ENCODE measurements at places on chromosomes 2 and 18.

- no peak for DNase-seq
Measured at GRCh38 chr18:8536231-8536630, 73.0 kb upstream of the RAB12 start.

DNA sequence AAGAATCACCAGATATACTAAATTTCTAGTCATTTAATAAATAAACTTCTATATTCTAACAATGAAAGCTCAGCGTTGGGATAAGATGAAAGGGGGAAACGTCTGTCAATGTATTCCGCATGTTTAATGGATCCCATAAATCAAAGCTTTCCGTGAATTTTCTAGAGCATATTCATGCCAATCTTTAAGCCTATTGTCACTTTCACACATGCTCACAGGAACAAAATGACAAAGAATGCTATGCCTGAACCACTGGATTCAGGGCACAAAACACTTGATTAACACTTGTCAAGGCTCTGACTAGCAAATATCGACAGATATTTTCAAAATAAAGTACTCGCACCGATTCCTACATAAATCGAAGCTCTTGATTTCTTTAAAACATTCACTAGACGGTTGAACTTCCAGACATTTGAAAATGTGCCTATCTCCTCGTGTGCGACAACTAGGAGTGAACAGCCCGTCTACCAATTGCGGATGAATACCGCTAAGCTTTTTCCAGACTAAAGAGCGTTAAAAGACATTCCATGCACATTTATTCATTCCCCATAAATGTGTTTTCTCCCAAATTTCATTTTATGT is 1.8 kb downstream of the TLK1 start:
- DNase-seq = no peak

DNA sequence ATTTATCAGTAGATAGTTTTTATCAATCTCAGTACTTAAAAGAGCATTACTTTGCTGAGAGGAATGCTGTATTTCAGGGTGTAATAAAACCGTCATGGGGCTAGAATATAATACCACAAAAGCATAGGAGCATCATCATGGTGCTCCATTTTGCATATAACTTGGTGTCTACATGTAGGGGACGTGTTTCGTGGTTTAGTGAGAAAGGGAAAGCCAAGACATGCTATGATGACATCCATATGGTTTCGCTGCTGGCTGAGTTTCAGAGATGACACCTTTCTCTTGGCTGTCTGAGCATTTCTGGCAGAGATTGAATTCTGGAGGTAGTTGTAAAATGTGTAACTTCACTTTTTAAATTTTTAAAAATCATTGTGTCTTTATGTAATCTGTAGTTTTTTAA is 32.4 kb downstream of the WDR43 start:
- peak; percentile 9 for DNase-seq

GRCh38 chr2:109153807-109154206 is 24.8 kb downstream of the SH3RF3 start:
- no peak for DNase-seq

DNA sequence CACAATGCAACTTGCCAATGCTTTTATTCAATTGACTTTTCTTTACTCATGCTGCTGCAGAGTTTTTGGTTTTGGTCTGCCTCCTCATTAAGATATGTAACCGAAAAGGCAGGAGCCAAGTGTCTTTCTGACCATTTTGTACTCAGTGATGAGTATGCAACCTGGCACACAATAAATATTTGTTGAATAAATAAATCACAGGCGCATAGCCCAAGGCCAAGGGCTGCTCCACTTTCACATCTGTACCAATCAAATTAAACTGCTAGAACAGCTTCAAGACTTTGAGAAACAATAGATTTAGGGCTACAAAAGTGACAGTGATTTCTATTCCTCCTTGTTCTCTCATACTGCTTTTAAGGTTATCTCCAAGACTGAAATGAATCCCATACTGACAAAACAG is 828.2 kb downstream of the RNF144A start:
- no peak for DNase-seq

GRCh38 chr18:42069036-42069435 is 114.0 kb downstream of the PIK3C3 start:
- DNase-seq = no peak

DNA sequence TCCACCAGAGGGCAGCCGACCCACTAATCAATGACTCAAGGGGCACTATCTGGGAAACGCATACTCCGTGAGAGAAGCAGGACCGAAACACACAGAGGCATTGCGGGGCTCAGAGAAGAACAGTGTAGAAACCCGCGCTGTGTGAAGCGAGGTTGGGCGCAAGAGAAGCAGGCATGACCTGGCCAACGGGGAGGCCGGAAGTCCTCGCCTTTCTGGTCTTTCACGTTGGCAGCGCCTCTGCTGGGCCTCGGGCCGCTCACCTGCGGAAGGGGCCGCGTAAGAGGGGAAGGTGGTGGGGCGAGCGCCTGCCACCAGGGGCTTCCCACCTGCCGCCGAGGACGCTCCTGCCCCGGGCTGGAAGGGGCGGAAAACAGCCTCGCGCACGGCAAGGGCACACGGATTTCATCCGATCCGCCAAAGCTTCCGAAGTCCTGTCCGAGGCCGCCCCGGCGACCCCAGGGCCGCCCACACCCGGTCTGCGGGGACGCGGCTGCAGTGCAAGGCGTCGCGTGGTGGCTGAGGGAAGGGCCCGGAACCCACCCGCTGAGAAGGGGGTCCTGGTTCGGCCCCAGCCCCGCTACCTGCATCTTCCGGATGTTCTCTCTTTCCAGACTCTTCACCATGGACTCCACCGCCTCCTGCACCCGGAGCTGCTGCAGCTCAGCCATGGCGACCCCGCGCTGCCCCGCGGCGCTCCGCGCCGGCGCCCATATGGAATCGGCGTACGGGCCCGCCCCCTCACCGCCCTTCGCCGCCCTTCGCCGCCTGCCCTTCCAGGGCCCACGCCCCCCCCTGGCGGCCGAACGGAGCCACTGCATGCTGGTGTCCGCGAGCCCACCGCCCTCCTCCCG is at the start of gene FAM136A:
Gene FAM136A (minus strand): TSS at position 724 of the 851 bp plus-strand sequence. CDS start 56 bp downstream, at position 668.
- peak; percentile 93 for DNase-seq

DNA sequence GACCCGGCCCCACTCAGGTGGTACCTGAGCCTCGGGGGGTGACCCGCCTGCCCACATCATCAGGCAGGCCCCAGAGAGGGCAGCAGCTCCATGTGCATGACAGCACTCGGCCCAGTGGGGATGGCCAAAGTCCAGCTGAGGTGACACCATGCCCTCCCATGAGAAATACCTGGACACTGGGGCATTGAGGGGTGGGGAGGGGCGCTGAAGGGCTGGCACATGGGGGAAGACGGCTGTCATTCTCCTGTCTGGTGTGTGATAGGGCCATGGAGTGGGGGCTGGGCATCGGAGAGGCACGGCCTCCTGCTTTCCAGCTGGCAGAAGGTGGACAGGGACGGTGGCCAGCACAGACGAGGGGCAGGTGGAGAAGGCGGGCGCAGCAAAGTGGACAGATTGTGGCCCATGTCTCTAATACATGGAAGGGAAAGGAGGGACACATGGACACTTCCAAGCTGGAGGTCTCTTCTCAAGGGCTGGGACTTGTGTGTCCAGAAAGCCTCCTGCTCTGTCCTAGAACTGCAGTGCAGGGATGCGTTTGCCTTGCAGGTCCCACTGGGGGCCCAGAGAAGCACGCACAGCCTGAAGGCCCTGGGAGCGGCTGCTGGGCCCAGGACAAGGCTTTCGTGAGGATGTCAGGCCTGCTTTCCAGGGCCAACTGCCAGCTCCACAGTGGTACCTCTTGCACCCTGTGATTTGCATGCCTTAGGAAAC is 302.2 kb downstream of the NDUFA10 start:
- no peak for DNase-seq

DNA sequence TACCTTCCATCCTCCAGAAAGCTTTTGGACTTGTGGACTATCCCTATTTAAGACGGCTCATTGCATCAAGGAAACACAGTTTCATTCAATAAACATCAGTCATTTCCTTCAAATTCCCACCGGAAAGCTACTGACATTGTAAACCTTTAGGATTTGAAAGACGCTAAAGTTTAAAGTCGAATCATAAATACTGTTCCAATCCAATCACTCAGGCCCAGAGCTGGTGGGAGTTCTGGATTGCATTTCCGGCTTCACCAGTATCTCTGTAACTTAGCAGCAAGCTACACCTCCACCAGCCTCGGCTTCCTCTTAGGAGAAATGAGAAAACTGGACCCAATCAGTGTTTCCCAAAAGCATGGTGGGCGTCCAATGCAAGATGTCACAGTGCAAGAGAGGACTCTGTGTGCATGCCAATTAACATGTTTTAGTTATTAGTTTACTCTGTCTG is 1.6 kb downstream of the WDFY1 start:
- no peak for DNase-seq

DNA sequence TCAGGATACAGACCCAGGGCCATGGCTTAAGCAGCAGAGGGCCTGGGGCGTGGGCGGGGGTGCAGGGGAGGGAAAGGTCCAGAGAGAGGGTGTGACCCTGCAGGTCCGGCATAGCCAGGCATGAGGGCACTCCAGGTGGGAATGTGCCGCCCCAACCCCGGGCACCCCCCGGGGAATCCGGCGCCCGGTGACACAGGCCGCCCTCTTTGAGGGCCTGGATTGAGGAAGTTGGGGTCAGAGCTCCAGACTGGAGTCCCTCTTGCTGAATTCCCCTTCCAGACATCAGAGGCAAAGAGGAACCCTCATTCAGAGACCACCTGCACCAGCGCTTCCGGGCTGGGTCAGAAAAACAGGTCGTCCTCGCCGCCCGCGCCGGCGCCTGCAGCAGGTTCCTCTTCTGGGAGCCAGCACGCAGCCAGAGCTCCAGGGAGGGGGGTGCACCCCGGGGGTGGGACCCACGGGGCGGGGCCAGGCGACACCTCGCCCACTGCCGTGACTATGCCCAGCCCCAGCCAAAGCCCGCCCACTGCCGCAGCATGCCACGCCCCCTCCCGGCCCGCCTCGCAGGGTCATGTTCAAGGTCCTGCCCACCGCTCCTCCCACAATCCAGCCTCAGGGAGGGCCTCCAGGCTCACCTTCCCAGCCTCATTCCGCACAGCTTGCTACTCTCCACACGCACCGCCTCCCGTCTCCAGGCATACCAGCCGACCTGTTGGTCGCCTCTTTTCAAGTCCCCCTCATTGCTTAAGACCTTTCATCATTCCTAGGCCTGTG is 98.3 kb upstream of the ID2 start:
- DNase-seq = peak; percentile 74

Measured in activated CD4-positive, alpha-beta T cell treated with anti-CD3 and anti-CD28 coated beads, Interleukin-10, Interleukin-2, amounts not matched to agents 100 ng/mL and 50 ng/mL, durations not matched to agents 16 hours and 8 hours (primary cell).